A673 (cell line): ENCODE measurements at places on chromosomes 12 and 14. TPM values are rescaled to one million over a fixed set of nuclear protein-coding genes. Genes with fewer than 3 reads are reported as not detected.

The PPP2R5C gene
- 113 and 124 TPM in 2 replicates for total RNA-seq

DNA sequence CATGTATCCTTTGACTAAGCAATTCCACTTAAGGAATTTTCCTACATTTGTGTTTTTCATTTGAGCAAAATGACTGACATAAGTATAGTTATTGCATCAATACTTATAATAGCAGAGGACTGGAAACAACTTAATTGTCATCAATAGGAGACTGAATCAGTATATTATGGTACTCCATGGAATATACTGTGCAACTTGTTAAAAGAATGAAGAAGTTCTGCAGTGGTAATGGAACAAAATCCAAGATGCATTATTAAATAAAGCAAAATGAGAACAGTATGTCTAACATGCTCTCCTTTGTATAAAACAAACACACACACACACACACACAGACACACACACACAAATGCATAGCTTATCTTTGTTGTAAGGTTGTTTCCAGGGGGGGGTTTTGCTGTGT lies 303.1 kb downstream of the RAD51B start:
- no peak for DNase-seq

GRCh38 chr14:56821805-56822610 lies 11.7 kb upstream of the OTX2 start:
- peak; percentile 76 for DNase-seq

The RNASE1 gene
- total RNA-seq: not detected in 2 replicates

GRCh38 chr12:90519285-90519684 lies 435.7 kb downstream of the CCER1 start:
- DNase-seq: no peak

GRCh38 chr12:45668641-45669040 lies 60.9 kb upstream of the ARID2 start:
- DNase-seq: no peak

The BEGAIN gene
- total RNA-seq: 0.84 and 1.3 TPM in 2 replicates

DNA sequence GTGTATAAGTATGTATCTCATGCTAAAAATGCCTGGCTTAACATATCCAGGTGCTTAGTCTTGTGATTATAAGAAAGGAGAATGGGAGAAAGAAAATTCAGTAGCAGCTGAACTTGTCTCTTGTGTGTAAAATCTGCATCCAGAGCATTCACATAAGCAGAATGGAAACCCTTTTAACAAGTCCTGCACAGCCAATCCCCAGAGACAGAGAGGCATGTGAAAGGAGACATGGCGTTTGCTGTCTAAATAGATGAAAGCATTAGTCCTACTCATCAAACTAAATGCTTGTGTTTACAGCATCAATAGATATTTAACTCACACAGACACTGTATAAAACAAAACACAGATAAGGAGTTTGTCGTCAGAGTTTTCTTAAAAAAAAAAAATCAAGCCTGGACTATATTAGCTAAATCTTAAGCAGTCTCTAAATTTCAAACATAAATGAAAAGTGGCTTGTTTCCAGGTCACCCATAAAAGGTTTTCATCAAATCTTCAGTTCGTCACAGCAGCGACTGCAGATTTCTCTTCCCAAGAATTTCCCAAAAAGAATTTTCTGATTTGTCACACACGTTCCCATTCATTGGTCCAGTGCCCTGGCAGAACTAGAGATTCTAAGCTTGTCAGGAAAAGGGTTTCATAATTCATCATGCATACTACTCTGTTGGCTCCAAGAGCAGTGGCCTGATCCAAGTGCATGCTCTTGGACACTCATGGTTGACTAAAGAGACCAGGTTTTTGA lies 249.2 kb downstream of the BTG1 start:
- DNase-seq: no peak

- DNase-seq: no peak
Observed at GRCh38 chr12:31715283-31715825, 13.5 kb downstream of the AMN1 start.

The C14orf180 gene
- not detected in 2 replicates for total RNA-seq

- DNase-seq: no peak
Observed at GRCh38 chr14:22883173-22883976, at the start of gene REM2. Gene REM2, plus strand, starts transcription at chr14:22883222. Its CDS starts 66 bp downstream, at chr14:22883288.

DNA sequence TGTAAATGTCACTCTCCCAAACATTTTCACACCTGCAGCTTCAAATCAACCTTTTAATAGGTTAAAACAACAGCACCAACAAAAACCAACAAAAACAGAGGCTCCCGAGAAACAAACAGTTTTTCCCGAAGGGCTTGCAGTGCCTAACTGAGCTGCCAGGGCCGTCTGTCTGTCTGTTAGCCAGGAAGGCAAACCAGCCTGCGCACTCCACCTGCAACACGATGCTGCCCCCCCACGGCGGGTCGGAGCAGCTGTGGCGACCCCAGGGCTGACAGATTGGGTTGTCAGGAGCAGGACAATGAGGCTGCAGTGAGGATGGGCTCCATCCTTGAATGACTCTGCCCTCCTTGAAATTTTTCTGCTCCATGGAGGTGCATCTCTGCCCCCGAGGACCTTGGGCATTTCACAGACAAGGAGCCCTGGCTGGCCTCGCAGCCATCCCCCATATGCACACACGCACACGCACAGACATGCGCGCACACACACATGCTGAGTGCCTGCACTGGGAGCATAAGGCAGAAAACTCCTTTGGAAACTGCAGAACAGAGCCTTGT lies 2.6 kb downstream of the RTL1 start:
- DNase-seq: peak; percentile 33

DNA sequence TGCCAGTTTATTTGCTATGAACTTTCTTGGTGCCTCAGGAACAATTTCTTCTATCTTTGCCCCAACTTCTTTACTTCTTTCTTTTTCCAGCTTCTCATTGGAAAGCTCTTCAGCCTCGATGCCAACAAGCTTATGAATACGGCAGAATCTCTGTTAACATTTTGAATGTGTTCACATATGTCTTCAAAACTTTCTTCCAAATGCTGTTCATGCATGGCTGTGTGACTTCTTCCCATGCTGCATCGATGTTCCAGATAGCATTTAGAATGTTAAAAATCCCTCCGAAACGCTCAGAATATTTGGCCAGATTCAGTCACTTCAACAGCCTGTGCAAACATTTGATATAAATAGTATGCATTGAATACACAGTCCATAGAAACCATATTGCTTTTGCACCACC lies 247.8 kb upstream of the ARID2 start:
- no peak for DNase-seq

The FGFR1OP2 gene
- total RNA-seq: 40.3 and 42.3 TPM in 2 replicates

DNA sequence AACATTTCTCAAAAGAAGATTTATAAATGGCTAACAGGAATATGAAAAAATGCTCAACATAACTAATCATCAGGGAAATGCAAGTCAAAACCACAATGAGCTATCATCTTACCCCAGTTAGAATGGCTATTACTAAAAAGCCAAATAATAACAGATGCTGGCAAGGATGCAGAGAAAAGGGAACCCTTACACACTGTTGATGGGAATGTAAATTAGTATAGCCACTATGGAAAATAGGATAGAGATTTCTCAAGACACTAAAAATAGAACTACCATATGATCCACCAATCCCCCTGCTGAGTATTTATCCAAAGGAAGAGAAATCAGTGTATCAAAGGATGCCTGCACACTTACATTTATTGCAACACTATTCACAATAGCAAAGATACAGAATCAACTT lies 58.3 kb downstream of the GUCY2C start:
- DNase-seq: no peak

GRCh38 chr14:32200368-32201192 lies 1.3 kb upstream of the RNU6-7 start:
- no peak for DNase-seq

- DNase-seq: no peak
Observed at GRCh38 chr14:90805662-90806540, 10.3 kb downstream of the TTC7B start.

GRCh38 chr12:118302053-118302452 lies 70.7 kb downstream of the TAOK3 start:
- no peak for DNase-seq

The BIN2 gene
- not detected in 2 replicates for total RNA-seq

- no peak for DNase-seq
Observed at GRCh38 chr12:5730962-5731361, 214.1 kb downstream of the ANO2 start.

GRCh38 chr14:91919814-91920213 lies 27.7 kb downstream of the FBLN5 start:
- DNase-seq: peak; percentile 35

The GARIN6 gene
- total RNA-seq: not detected in 2 replicates

The SYCP3 gene
- 0.19 and 0.26 TPM in 2 replicates for total RNA-seq

The ACOT6 gene
- total RNA-seq: not detected in 2 replicates

DNA sequence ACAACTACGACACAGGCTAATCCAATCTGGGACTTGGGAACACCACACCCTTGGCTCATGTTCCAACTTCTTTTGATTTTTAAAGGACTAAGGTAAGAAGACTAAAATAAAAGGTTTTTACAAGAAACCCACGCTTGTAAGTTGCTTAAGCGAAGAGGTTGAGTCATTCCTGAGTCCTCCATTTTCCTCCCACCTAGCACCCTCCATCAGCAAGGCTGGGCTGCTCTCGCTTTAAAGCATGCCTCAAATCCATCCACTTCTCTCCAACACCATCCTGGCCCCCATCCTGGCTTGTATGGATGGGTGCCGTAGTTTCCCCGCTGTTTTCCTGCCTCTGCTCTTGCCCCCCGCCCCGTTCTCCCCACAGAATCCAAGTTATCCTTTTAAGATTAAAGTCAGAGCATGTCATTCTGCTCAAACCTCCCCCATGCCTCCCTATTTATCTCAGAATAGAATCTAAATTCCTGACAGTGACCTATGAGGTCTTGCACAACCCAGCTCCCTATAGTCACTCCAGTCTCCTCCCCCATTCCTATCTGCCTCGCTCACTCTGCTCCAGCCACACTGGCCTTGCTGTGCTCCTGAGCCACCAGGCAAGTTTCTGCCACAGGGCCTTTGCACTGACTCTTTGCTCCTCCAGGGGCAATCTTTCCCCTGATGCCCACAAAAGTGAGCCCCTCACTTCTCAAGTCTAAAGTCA lies 34.5 kb downstream of the SCARB1 start:
- DNase-seq: peak; percentile 32

- DNase-seq: peak; percentile 52
Observed at GRCh38 chr12:59716043-59716442, 120.2 kb downstream of the SLC16A7 start.
